ENCODE measurements at places on chromosomes 6 and 20.

DNA sequence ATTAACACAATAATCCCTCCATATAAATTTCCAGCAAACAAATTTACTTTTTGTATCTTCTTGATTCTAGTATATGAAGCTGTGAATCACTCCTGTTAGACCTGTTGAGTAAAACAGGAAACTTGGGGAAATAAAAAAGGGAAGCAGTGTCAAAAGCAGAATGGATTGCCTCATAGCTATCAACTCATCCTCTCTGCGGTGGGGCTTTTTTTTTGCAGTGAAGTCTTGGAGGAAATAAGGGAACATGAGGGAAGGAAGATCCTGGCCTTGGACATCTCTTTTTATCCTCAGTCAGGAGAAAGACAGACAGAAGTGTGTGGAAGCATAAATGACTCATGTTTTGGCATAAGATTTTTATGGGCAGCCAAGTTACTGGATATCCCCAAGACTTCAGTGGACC, 332.5 kb downstream of the TFAP2A start:
- DNase-seq: no peak

- DNase-seq: no peak
Measured at GRCh38 chr6:1641343-1641885, 31.7 kb downstream of the FOXC1 start.

- no peak for DNase-seq
Measured at GRCh38 chr6:159650314-159650713, 42.7 kb downstream of the SOD2 start.

DNA sequence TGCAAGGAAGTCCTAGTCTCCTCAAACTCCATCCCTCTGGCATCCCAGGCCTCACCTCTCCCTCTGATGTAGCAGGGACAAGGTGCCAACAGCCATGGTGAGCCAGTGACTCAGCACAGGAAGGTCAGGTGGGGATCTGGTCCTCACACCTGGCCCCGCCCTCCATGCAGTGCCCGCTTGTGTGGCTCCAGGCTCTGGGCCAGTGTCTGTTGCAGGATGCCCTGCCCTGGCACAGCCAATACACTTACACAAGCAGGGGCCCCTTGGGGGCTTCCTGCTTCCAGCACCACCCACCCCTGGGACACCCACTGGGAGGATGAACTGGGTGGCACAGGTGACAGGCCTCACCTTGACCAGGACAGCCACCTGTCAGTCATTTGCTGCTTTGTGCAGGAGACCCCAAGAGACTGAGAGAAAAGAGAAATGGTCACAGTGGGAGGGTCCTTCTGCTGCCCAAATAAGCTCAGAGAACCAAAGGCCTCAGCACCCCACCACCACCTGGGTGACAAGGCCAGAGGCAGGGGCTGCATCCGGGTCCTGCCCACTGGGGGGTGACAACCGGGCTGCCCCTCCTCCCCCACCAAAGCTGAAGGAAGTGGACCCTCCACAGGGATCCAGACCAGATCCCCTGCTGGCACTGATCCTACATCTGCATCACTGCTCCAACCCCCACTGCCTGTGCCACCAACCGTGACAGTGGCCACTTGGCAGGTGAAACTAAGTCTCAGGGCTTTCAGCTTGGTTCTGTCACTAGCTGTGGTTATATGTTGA, 658.8 kb upstream of the DEFB115 start:
- no peak for DNase-seq

- no peak for DNase-seq
Measured at GRCh38 chr6:110933912-110934311, 24.6 kb upstream of the GTF3C6 start.

Measured in RPMI8226 (cell line).